Fibroblast of mammary gland (primary cell): ENCODE measurements at places on chromosomes 7 and 10.
A peak's percentile ranks its signal among the peaks of the same experiment; 100 is the strongest.

DNA sequence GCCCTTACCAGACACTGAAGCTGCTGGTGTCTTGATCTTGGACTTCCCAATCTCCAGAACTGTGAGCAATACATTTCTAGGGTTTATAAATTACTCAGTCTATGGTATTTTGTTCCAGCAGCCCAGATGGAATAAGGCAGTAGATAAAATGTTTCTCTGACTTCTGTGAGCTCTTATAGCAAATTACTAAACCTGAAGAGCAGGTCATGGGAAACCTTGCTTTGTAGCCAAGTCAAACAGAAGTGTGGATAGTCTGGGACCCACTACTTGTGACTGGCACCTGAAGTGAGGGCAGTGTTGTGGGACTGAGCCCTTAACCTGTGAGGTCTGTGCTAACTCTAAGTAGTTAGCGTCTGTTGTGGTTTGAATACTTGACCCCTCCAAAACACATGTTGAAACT is 4.6 kb upstream of the TBRG4 start:
- no peak for DNase-seq

DNA sequence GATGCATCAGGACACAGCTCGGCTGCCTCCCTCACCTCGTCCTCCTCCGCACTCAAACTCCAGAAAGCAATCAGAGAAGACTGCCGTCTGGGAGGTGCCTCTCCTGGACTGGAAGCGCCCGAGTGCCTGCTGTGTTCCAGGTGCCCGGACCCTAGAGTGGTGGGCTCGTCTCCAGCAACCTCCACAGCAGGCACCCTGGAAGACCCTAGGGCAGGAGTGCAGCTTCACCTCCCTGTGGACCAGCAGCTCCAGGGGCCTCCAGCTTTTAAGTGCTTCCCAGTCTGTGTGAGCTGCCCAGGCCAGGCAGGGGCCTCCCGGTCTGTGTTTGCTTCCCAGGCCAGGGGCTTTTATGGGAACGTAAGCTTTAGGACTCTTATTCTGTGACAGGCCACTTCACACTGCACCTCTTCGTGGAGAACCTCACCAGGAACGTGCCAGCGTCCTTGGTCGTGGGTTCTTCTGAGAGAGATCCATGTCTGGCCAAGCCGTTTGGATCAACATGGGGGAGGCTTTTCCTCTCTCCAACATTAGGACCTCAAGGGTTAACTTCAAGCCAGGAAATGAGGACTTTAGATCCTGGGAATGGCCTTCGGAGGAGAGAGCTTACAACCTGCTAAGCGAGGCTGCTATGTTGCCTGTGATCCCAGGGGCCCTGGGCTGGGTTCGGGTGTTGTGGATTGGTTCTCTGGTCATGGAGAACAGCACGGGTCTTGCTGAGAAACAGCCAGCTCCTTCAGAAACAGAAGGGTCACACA is 5.9 kb upstream of the PWWP2B start:
- no peak for DNase-seq

DNA sequence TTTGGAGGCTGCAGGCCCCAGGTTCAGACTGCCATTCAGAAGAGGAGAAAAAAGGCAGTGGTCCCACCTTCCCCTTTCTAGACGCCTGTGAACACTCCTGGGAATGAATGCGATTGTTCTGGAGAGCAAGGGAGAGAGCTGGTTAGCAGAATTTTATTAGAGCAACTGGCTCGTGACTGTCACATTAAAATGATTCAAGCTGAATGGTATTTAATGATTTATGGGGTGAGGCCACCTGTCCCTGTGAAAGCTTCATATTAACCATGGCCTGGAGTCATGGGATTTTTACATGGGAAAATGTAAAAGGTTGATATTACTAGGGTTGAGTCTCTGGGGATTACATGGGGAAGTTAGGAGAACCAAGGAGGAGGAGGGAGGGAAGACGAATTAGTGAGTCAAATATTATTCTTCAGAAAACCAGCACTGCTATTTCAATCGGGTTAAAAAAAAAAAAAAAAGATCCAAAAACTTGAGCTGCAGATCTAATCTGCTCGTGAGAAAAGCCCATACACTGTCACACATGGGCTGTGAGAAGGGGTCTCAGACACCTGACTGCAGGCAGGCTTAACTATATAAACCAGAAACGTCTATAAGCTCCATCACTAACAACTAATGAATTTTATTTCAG is 8.3 kb downstream of the CXCL12 start:
- no peak for DNase-seq

DNA sequence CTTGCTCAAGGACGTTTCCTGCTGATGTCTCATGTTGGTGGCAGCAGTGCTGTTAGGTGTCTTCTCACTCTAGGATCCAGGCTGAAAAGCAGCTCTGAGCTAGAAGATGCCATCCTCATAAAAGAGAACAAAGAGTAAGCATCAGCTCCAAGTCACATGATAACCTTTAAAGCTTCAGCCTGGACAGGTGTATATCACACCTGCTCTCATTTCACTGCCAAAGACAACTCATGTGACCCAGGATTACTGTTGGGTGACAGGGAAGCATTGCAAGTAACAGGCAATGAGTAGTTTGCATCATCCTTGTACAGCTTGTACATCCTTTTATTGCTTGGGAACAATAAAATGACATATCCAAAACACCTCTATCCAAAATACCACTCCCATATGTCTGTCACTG is 423.4 kb upstream of the DPP6 start:
- no peak for DNase-seq

DNA sequence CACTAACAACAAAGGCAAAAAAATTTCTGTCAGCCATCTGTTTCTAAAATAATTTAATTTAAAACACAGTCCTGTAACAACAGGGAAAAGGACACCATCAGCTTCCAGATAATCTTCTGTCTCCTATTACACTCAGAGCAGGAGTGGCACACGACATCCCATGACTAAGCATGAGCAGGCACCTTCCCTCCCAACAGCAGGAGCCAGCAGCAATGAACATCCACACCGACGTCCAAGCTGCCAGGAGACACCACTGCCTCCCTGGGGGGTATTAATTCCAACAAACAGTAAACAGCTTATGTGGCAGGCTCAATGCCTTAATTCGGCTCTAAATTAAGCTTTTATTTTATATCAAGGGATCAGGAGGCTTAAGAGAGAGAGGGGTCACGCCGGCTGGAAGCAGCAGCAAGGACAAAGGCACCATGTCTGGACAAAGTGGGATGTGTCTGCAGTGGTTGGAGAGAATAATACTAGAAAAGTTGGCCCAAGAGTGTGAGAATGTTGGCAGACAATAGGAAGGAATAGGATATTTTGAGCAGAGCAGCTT is 45.7 kb downstream of the KIAA1549 start:
- peak; percentile 92 for DNase-seq

DNA sequence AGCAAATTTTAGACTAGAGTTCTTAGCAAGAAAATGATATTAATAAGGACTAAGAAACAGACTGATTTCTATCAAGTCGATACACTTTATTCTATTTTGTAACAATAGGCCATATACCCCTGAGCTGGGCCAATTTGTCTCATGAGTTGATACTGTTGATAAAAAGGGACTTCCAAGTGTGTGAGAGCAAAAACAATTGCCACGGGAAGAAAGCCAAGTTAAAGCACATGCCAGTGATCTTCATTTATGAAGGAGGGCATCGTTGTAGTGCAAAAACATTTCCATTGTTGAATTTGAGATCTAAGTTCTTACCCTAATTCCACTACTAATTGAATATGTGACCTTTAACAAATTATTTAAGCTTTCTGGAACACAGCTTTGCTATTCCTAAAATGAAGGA is 119.9 kb downstream of the CNOT4 start:
- no peak for DNase-seq

- DNase-seq: no peak
These were observed 163.6 kb downstream of the KCND2 start for GRCh38 chr7:120436487-120437060.

DNA sequence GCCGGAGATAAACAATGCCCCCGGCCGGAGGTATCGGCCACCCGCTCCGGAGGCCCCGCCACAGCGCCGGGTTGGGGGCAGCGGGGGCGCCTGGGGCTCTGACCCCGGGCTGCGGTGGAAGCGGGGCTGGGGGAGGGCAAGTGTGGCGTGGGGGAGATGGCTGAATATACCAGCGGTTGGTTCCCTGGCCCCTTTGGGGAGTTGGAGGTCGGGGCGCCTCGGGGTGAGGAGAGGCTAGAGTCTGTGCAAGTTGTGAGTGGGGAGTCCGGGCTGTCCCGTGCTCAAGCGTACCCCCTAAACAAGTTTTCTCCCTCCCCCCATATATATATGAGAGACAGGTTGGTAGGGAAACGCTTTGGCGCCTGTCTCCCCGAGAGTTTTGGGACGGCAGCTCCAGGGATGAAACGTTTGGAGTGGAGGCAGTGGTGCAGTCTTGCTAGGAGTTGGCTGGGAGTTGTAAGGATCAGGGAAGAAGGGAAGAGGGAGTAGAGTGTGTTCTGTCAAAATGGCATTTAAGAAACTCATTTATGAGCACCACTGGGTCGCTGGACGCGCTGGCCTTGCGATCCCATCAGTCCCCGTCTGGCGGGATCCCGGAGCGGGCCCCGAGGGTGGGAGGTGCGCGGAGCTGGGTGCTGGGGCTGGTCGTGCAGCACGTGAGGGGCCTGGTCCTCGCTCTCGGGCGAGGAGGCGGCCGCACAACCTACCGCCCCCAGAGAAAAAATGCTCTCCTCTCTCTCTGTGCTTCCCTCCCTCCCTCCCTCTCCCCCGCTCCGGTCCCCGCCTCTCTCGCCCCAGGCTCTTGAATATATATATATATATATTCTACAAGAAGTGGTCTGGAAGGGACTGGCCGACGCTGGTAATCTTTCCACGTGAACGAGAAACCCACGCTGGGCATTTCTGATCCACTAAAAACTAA is 1.1 kb downstream of the TET1 start:
- peak; percentile 38 for DNase-seq

GRCh38 chr7:128939075-128939860 is 1.5 kb downstream of the IRF5 start:
- no peak for DNase-seq

DNA sequence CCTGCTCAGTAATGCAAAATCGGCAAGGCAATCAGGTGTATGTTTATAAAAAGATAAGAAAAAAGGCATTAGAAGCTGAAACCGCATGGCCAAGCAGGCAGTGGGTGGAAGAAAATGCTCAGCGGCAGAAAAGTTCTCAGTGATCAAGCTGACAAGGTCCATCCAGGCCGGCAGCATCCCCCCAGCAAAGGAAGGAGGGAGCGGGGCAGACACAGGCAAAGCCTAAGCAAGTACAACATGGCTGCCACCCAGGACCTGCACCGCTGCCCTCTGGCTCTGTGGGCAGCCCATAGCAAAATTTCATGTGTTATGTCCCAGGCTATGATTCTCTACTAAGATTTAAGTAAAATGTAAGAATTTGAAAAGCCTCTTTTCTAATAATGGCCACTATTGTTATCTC is 45.4 kb downstream of the MRPS24 start:
- no peak for DNase-seq

GRCh38 chr7:30057741-30058140 is 29.5 kb downstream of the PLEKHA8 start:
- peak; percentile 40 for DNase-seq

GRCh38 chr10:12727832-12728215 is 273.7 kb downstream of the CCDC3 start:
- no peak for DNase-seq

GRCh38 chr10:105592468-105592867 is 951.4 kb downstream of the SORCS3 start:
- DNase-seq: no peak

DNA sequence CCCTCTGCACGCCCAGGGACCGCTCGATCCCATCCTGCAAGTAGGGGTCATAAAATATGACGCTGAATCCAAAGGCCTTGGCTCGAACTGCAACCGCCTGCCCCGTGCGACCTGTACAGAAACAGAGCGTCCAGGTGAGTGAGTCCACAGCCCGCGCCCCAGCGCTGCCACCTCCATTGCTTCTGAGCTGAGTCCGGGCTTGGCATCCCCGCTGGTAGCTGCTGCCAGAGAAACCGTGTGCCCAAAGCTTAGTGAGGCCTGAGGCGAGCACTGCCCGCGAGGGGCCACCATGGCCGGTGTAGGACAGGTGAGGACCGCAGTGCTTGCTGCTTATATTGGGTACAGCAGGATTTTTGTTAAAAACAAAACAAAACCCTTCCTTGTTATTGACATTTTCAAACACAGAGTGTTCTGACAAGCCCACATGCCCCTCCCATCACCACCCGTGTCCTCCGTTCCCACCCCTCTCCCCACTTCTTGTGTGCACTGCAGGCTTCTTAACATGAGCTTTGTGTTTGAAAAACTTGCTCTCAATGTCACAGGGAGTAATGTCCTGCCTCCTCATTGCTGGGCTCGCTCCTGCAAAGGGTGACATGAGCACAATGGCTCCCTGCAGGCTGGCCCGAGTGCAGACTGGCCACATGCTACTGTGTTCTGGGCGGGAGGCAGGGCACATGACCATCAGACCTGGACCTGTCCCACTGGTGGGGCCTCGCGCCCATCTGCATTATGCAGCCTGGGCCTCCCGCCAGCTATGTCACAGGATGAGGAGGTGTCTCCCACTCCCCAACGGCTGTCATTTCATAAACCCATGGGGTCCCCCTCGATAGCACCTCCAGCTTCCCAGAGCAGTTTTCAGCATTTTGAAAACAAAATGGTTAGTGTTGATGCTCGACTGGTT is 52.9 kb downstream of the ZRANB1 start:
- no peak for DNase-seq

GRCh38 chr7:107150375-107151073 is 18.3 kb upstream of the HBP1 start:
- DNase-seq: peak; percentile 74

DNA sequence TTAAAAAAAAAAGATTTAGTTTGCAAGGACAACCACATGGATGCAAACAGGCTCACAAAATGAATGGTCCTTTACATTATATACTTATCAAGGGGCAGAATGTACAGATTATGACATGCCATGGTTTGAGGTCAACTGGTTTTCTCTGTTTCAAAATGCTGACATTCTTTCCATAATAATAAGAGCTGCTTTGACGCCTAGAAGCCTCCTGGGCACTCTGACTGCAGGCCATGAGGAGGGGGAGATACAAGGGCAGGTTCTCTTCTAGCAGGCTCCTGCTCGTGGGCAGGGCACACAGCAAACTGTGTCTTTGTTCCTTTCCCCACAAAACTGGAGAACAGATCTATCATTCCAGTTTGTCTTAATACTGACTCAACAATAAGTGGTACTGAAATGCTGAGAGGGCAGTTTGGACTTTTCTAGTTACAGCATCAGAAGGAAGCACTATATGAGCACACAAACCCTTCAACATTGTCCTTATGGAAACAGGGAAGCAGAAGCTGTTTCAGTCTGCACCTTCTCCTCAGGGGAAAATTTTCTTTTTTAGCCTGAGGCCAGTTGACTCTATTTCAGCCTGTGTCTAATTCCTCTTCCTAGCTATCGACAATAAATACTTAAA is 314.9 kb upstream of the AOAH start:
- DNase-seq: no peak
